ENCODE measurements at places on chromosomes 2 and 18.

DNA sequence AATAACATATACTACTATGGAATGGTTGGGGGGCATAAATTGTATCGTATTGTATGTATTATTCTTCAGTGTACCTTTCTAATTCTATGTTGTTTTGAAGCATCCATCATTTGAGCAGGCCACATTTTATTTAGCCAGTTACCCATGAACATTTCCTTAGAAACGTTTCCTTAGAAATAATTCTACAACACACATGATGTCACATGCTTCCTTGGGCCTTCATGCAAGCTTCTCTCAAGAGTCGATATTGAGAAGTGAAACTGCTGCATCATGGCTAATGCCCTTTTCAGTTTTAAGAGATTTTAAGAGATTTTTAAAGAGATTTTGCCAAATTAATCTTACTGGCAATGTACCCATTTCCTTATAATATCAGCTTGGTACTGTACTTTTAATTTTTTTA, 63.9 kb downstream of the ALPK2 start:
- DNase-seq: no peak

- no peak for DNase-seq
Observed at GRCh38 chr2:48943436-48943835, 187.9 kb upstream of the LHCGR start.

GRCh38 chr18:63980027-63980426, 10.1 kb downstream of the SERPINB8 start:
- no peak for DNase-seq

GRCh38 chr2:130837175-130837810, 579 bp downstream of the ARHGEF4 start:
- DNase-seq: no peak

GRCh38 chr2:127762846-127763245, 48.1 kb downstream of the WDR33 start:
- no peak for DNase-seq

GRCh38 chr2:65199891-65200290, 27.7 kb upstream of the ACTR2 start:
- no peak for DNase-seq

- no peak for DNase-seq
Observed at GRCh38 chr2:46504685-46505471, 25.5 kb downstream of the TMEM247 start.

Measured in esophagus squamous epithelium (tissue), 5 donors.